ENCODE measurements at places on chromosomes 13 and 19.

GRCh38 chr19:57105976-57106721 is 13.6 kb upstream of the USP29 start:
- DNase-seq = no peak

DNA sequence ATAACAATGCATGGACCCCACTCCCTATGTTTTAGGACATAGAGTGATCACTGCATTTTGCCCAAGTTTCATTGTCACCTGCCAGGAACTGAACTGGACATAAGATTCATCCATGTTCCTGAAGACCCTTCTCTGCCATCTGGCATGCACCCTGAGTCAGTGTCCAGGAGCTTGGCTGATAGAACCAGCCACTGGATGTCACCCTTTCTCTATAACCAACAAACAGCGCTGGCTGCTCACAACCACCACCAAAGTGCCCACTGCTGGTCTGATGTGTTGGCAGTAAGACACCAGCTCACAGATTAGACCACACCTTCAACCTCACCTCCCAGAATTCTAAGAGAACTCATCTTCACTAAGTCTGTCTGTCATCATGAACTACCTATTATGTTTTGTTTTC is 333.4 kb downstream of the ITGBL1 start:
- DNase-seq = no peak

GRCh38 chr13:48890391-48890790 is 85.3 kb upstream of the FNDC3A start:
- DNase-seq = no peak

GRCh38 chr19:15836330-15837220 is 21.1 kb upstream of the OR10H1 start:
- DNase-seq = peak; percentile 97

DNA sequence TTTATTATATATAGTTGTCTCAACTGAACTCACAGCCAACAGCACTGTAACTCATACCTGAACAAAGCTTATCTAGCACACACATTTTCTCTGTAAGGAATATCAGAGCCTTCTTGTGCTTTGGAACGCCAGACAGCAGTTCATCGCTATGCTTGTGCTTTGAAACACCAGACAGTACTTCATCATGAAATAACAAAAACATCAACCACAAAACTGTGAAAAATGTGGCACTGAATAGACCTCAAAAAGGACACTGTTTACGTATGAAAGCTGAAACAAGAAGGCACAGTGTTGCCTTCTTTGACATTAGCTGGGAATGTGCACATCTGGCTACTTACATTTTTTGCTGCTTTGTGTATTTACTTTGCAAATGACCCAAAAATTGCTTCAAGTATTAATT is 160.2 kb downstream of the PDS5B start:
- no peak for DNase-seq

DNA sequence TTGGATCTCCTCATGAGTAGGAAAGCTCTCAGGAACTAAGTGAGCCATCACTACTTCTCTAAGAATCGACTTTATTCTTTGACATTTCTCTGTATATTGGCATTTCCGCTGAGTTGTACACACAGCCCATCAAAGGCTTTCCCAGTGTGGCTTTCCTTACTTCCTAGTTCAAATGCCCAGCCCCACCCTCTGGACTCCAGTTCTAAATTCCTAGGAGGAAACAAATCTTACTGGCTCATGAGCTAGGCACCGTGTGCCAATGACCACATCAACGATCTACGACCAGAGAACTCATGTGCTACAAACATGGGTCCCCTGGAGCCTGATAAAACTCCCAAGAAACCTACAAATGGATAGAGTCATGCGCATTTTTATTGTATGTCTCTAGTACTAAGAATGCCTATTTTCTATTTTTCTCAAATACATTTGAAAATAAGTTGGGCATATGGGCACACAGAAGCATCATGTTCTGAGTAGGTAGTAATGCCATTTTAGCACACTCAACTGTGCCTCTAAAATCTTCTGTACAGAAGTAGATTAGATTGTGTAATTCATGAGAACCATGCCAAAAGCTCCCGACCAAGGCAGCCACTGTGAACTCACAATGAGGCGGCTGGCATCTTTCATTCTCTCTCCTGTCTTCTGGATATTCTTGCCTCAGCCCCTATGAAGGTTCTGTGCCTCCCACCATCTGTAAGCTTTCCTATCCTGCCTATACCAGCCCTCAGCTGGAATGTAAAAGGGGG is 10.5 kb upstream of the RAP2A start:
- no peak for DNase-seq

GRCh38 chr19:39270036-39270871 is 2.1 kb downstream of the IFNL2 start:
- no peak for DNase-seq

- DNase-seq = no peak
Measured at GRCh38 chr13:99301913-99302636, 5.1 kb downstream of the GPR183 start.

DNA sequence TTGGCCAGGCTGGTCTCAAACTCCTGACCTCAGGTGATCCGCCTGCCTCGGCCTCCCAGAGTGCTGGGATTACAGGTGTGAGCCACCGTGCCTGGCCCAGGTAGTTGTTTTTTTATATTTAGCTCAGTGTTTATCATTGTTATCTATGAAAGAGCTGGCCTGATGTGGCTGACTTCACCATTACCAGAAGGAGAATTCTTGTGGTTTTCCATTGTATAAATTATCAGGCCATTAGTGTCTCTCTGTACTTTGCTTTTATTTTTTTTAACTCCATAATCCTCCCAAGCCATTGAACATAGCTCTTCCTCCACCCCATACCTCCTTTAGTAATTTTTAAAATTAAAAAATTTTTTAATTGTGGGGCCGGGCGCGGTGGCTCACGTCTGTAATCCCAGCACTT is 24.2 kb downstream of the CERS4 start:
- no peak for DNase-seq

DNA sequence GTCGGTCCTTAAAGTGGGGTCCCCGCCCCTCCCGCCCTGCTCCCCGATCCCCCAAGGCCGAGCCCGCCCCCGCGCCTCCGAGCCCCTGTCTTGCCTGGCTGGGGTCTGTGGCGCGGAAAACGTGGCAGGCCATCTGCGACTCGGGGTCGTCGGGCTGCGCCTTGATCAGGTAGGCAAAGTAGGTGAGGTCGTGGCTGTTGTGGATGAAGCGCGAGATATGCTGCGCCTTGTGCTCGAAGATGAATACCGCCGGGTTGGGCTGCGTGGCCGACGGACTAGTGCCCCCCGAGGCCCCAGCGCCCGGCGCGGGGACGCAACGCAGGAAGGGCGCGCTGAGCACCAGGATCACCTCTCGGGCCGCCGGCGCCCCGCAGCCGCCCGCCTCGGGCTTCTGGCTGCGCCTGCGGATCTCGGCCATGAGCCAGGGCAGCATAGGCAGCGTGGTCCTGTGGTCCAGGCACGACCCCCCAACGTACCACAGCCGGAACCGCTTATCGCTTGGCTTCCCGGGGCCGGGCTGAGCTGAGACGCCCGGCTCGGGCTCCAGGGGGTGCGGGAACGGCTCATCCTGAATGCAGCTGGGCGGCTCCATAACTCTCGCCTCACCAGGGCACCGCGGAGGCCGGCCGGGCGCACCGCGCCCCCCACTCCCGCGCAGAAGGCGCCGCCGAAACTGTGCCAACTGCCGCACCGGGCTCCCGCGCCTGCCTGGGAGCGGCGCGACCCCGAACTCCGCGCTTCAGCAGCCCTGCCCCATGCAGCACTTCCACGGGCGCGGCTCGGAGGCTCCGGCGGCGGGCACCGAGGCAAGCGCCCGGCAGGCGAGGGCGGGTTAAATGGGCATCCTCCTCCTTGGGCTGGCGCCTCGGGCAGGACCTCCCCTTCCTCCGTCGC is 546 bp downstream of the TBC1D4 start:
- no peak for DNase-seq

DNA sequence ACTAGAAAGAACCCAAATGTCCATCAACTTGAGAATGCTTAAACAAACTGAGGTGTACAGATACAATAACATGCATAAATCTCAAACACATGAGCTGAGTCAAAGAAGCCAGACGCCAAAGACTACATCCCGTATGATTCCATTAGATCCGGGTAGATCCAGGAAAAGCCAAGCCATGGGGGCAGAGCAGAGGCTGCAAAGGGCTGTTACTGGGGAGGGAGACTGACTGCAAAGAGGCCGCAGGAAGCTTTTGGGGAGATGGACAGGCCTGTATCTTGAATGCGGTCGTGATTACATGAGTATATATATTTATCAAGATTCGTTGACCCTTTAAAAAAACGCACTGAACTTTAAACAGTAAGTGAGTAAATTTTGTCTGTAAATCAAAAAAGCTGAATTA is 28.7 kb downstream of the GGACT start:
- DNase-seq = no peak

GRCh38 chr19:41861116-41861768 is 1.2 kb downstream of the RPS19 start:
- no peak for DNase-seq

- no peak for DNase-seq
Measured at GRCh38 chr13:109145631-109146030, 516.2 kb downstream of the MYO16 start.

DNA sequence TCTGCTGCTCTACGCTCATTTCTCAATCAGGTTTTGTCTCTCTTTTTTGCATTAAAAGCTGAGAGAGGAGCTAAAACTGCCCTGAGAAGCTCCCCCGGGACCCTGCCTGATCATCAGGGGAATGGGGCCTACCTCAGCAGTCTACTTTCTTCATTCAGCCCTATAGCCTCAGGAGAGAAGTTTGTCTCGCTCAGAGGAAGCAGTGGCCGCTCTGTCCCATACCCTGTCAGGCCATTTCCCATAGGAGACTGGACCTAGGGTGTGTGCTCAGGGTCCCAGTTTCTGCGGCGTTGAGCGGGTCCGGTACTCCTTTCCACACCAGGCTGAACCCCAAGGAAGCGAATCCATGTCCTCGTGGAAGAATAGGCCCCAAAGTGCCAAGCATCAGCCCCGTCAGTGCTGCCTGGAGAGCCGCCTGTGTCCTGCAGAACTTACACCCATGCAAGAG is 21.7 kb downstream of the UBE2L5 start:
- no peak for DNase-seq

GRCh38 chr13:111954661-111955411 is 112.1 kb upstream of the SOX1 start:
- no peak for DNase-seq

GRCh38 chr13:52707375-52707774 is 32.2 kb downstream of the CNMD start:
- no peak for DNase-seq

GRCh38 chr19:42515241-42515832 is 12.9 kb downstream of the CEACAM1 start:
- no peak for DNase-seq

- peak; percentile 73 for DNase-seq
Measured at GRCh38 chr19:50333737-50334617, 4.8 kb upstream of the KCNC3 start.

- DNase-seq = no peak
Measured at GRCh38 chr13:113941571-113942191, 32.2 kb downstream of the C13orf46 start.

- no peak for DNase-seq
Measured at GRCh38 chr13:38421590-38422560, 72.2 kb downstream of the UFM1 start.

GRCh38 chr19:47470447-47471195 is 1.1 kb downstream of the SLC8A2 start:
- DNase-seq = no peak

DNA sequence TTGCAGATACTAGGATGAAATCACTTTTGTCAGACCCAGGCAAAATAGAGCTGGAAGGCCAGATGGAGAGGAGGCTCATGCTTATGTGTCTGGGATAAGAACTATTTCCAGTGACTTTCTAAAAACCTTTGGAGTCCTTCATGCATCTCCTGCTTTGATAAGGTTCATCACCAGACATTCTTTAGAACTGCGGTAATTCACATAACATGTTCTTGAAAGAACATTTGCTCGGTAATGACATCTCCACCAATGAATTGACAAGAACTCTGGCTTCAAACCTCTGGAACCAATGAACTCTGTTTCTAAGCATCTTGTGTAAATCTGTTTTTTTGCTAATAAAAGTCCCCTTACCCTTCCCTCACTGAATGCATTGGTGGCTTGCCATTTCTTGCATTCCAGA is 112.0 kb upstream of the KL start:
- DNase-seq = no peak

DNA sequence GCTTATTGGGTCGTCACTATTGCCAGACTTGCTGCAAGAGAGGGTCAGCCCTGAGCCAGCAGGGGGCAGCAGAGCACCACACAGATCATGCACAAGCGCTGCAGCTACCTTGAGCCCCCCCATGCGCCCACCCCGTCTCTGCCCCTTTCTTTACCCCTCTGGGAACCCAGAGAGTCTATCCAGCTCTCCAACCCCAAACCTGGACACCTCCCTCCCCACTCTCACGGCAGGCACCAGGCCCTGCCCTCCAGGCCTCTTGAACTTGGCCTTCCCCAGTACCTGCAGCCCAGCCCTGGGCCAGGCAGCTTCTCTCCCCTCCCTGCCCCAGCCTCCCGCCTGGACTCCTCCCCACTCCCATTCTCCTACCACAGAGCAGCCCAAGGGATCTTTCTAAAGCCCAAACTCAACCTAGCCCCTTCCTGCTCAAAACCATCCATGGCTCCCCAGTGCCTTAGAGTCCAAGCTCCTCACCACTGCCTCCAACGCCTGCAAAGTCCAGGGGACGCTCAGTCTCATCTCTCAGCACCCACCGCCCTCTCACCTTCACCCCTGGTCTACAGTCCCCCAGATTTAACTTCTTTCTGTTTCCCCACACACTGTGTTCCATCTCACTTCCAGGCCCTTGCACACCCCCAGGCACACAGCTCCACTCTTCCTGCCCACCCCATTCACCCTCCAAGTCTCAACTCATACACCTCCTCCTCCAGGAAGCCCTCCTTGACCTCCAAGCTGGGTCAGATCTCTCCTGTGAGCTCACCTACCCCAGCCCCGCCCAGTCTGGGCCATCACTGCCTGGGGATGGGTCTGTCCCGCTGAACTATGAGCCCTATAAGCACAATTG is 9.4 kb upstream of the CEACAM16 start:
- DNase-seq = peak; percentile 75

DNA sequence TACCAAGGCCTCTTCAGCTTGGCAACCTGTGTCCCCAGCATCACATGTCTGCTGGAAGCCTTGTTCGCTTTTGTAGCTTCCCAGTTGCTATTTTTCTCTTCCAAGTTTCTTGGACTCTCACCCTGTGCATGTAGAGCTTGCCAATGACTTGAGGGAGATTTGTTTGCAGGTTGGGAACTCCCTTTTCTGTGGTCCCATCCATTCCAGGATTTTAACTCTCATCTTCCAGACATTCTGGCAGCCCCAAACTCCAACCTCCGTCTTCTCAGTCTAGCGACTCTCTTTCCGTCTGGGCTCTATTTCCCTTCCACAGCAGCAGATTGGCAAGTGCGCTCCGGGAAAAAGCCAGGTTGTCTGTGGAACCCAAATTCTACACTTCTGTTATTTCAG is 9.0 kb downstream of the PLAUR start:
- DNase-seq = no peak

DNA sequence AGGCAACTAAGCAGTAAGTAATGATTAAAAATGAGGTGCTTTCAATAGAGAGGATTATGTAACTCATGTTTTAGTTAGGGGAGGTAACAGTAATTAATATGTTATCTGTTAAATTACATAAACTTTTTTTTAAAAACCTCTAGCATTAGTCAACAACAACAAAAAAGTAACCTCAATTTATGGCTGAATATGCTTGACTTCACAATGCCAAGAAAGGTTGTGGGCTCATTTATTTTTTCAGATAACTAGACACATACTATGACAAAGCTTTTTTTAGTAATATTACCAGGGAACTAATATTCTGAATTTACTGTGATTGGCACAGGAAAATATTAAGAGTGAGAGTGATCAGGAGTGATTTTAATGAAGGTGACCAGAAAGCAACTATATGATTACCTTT is 54.9 kb downstream of the KCNRG start:
- DNase-seq = no peak

- no peak for DNase-seq
Measured at GRCh38 chr13:58908019-58908679, 1255.6 kb downstream of the DIAPH3 start.

- no peak for DNase-seq
Measured at GRCh38 chr13:44932171-44932849, 57.0 kb downstream of the NUFIP1 start.
